ENCODE measurements at places on chromosomes 7 and 10. TPM values are rescaled to one million over a fixed set of nuclear protein-coding genes. Genes with fewer than 3 reads are reported as not detected.
A peak's percentile ranks its signal among the peaks of the same experiment; 100 is the strongest.

GRCh38 chr7:1229956-1230355 lies 2.7 kb upstream of the UNCX start:
- no peak for DNase-seq

DNA sequence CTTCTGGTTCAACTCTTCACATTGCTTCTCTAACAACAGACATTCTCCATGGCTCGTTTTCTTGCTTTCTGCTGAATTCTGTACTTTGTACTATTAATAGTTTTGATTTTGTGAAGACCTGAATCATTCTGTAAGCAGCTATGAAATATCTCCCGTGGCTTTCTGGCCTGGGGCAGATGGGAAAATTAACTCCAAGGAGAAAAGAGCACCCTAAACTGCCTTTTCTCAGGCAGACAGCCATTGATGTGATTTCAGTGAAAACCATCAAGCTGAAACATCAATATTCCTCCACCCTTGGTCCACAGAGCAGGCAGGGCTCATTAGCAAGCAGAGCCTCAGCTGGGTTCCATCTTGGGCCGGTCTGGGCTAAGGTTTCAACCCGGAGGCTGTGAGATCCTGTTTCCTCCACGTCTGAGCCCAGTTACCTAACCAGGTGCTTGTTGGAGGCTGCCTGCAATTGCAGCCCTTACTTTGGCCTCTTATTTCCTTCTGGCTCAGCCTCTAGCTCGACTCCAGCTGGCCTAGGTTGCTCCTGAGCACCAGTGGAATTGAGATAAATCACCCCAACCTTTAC lies 21.1 kb upstream of the EZH2 start:
- no peak for DNase-seq

DNA sequence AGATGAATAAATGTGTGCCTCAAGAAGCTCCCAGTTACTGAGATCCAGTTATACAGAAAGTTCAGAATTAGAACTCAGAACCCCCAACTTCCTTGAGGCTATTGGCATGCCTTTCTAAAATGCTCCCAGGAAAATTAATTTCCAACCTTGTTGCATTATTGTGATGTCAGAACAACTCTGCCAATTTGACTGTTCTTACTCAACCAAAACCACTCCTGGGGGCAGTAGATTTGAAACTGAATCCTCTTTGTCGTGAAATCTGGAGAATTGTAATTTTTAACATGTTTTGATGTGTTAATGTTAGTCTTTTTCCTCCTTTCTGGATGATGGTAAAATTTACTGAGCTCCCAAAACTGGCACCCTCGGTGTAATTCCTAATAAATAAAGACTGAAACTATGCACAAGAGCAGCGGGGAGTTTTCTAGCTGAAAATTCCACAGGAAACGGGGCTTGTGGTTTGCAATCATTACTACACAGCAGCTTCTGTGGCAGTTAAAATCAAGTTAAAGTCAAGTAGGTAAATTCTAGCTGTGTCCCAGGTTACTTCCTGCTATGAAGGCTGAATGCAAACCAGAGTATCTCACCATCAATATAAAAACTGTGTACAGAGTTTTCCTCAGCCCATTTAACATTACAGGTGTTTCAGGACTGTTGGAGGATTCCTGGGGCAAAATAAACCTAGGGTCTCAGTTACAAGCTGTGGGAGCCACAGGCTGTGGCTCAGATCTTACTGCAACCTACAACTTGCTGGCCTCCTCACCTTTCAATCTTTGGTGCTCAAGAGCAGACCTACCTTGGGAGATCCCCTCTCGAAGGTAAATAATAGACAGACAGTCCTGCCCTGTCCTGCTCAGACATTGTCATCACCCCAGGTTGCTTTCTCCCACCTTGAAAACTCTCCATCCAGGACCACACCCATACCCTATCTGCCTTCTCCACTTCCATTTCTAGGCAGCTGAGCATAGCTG lies 156.3 kb upstream of the KMT2E start:
- no peak for DNase-seq

DNA sequence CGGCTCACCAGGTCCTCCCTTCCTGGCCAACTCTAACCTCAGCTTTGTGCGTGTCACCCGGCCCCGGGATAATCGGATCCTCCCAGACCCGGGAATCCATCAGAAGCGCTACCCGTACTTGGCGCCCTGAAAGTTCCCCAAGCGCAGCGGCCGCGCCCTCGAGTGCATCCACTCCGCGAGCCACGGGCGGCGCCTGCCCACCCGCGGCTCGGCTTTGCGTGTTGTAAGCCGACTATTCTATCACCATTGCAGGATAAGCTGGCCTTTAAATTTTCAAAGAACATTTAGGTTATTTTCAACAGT lies 35.7 kb upstream of the EBLN1 start:
- peak; percentile 46 for DNase-seq

DNA sequence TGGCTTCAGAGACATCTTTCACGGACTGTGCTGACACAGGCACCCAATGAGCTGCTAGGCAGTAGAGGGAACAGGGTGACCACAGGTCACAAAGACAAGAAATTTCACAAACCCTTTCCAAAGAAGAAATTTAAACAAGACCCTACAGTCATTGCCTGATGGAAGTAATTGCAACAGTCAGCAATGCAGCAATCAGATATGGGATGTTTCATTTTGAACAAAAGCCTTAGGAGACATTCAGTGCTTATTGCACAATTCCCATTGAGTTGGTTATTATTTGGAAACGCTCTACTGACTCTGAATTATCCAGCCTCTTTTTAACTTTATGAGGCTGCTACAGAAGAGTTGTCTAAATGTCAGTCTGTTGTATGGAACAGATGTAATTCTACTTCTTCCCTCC lies 85.5 kb downstream of the ETV1 start:
- DNase-seq: no peak

- DNase-seq: no peak
These were observed 280.2 kb upstream of the CHRM2 start for GRCh38 chr7:136588216-136588615.

DNA sequence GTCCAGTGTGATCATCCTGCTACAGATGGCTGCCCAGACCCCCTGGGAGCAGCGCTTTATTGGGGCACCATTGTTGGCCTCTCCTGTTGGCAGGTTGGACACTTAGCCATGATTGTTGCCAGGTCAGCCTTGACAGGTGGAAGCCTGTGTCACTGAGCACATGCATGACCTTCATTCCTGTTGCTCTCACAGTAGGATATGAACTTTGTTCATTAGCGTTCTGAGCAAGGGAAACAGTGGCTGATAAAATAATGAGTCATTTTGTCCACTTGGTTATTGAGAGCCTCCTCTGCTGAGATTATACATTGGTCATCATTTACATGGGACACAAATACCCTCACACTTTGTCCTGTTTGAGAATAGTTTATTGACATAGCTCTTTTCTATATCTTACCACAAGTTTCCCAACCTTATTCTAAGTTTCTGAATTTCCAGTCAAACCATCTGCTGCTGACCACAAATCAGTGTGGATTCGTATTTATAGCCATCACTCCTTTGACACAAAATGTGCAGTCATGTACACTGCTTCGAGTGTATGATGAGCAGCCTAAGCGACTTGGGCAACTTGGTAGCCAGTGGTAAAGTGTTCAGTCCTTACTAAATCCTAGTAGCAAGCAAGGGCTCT lies 102.6 kb downstream of the TPST1 start:
- DNase-seq: no peak

- DNase-seq: peak; percentile 85
These were observed 152.8 kb downstream of the SGMS1 start for GRCh38 chr10:50470798-50471582.

DNA sequence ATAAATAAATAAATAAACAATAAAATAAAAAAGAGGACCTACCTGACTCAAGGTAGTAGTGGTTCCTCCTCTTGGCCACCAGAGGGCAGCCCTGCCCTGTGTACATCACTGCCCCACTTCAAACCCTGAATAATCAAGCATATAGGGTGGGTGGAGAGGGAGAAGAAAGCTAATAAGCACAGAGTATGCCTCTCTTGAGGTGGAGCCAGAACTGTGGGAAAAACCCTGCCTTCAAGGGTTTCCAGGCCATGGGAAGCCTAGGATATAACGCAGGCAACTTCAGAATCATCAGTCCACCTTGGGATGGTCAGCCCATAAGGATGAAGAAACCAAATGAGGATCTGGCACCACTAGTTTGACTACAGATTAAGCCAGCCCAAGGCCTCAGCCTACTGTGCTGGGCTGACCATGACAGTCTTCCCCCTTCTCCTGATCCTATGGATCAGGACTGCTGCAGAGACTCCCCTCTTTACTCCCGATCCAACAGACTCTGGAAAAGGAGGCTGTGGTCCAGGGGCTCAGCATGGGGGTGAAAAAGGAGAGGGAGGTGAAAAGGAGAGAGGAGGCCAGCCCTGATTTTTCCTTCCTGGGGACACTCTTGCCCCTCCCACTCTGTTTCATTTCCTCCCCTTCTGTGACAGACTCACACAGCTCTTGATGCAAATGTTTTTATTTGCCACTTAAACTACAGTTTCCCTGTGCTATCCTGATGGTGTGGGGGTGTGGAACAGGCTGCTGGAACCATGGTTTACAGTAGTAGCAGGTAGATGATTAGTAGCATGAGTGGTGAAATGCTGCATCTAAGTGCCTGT lies 10.1 kb downstream of the AVPI1 start:
- no peak for DNase-seq

DNA sequence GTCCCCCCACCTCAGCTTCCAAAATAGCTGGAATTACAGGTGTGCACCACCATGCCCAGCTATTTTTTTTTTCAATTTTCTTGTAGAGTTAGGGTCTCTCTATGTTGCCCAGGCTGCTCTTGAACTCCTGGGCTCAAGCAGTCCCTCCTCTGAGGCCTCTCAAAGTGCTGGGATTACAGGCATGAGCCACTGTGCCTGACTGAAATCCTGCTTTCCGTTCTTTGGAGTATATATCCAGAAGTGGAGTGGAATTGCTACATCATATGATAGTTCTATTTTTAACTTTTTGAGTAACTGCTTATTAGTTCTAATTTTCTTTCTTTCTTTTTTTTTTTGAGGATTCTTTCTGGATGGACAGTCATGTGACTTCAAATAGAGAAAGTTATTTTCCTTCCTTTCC lies 62.9 kb upstream of the ZMIZ2 start:
- no peak for DNase-seq

- no peak for DNase-seq
These were observed 219.0 kb downstream of the CCDC3 start for GRCh38 chr10:12782537-12782936.

DNA sequence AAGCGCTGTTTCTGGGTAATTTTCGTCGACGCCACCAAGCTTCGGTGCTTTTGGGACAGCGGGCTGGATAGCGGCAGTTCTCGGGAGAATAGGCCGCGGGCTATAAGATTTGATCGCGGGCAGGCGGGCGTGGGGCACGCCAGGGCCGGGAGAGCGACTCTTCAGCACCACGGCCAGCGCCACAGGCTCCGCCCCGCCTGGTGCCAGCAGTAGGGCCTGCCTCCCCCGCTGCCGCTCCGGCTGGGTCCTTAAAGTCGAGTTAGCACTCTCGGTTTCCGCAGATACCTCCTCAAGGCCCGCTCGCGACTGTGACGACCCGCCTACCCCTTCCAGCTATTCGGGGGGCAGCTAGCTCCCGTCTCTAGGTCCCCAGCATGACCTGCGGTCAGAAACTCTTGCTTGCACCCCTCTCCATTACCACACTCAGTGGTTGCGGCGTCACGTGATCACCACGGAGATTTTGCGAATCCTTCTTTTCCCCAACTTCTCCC lies 9.4 kb downstream of the NXPH1 start:
- DNase-seq: peak; percentile 81

- DNase-seq: no peak
These were observed 75.0 kb downstream of the NKX6-2 start for GRCh38 chr10:132710746-132711612.

- no peak for DNase-seq
These were observed 66.1 kb upstream of the AQP1 start for GRCh38 chr7:30845426-30846135.

- DNase-seq: no peak
These were observed 94.1 kb upstream of the ARMC3 start for GRCh38 chr10:22833781-22834180.

- no peak for DNase-seq
These were observed 80.1 kb downstream of the WDR37 start for GRCh38 chr10:1136268-1136667.

GRCh38 chr7:2040893-2041270 lies 191.9 kb downstream of the MAD1L1 start:
- no peak for DNase-seq

- no peak for DNase-seq
These were observed 159.3 kb downstream of the NRCAM start for GRCh38 chr7:108296911-108297310.

- DNase-seq: no peak
These were observed 58.7 kb downstream of the OSBPL3 start for GRCh38 chr7:24921362-24921679.

DNA sequence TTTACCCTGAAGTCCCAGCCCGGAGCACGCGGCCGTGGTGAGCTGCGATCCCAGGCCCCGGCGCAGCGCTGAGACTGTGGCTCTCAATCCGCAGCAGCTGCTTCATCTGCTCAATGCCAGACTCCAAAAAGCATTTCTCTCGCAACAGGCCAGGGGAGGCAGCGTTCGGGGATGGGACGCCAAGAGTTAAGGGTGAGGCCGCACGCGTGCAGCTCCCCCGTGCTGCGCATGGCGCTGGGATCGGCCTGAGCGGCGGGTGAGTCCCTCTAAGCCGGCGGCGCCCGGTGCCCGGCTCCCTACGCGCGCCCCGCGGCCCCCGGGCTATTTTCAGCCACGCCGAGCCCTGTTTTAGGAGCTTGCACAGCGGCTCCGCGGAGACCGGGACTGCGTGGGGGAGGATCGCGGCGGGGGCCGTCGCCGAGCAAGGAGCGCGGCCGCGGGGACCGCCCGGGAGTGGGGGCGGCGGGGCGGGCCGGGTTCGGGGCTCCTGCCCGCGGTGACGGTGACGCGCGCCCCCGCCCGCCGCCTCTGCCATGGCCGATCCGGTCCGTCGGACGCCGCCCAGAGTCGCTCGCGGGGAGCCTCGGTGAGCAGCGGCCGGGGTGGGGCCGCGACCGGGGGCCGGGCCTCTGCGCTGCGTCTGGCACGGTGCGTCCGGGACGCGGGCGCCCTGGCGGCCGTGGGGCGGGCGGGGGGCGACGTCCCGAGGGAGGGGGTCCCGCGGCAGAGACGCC lies 29.4 kb upstream of the JAKMIP3 start:
- DNase-seq: peak; percentile 42

DNA sequence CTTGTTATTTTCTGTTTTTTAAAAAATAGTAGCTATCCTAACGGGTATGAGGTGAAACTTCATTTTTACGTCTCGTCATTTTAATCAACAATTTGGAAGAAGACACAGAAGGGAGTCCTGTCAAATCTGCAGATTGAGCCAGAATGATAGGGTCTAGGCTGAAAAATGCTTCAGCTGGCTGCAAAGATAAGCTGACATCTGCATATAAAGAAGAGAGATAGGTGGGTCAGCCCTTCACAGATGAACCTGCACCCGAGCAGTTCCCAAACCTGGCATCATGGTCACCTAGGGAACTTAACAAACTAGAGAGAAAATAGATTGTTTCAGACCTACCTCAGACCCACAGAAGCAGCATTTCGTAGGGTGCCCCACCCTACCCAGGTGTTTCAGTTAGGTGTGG lies 35.2 kb upstream of the BMPR1A start:
- DNase-seq: no peak

GRCh38 chr10:12561307-12561706 lies 212.0 kb downstream of the CAMK1D start:
- DNase-seq: no peak

PLXNA4 gene
- 14.2 TPM for polyA plus RNA-seq

GPR85 gene
- polyA plus RNA-seq: 0.52 TPM

CYP3A4 gene
- polyA plus RNA-seq: 0.49 TPM

DDIT4 gene
- 66.2 TPM for polyA plus RNA-seq

SEC61A2 gene
- 25.7 TPM for polyA plus RNA-seq

MKX gene
- polyA plus RNA-seq: 0.05 TPM

DTX2 gene
- polyA plus RNA-seq: 7.8 TPM

ARL5B gene
- 39.5 TPM for polyA plus RNA-seq

NUTM2D gene
- polyA plus RNA-seq: 10.0 TPM

INA gene
- polyA plus RNA-seq: 1.2 TPM

TAS2R38 gene
- polyA plus RNA-seq: not detected

CREM gene
- polyA plus RNA-seq: 44.6 TPM

VIPR2 gene
- 3.4 TPM for polyA plus RNA-seq

ENTPD1 gene
- 20.5 TPM for polyA plus RNA-seq

Measured in renal pelvis (tissue), 12 donors.